ENCODE measurements at places on chromosomes 16 and 17.

- no peak for DNase-seq
Observed at GRCh38 chr16:75942936-75943335, 216.6 kb upstream of the CPHXL start.

GRCh38 chr16:72210555-72210954 is 38.6 kb upstream of the PMFBP1 start:
- DNase-seq: no peak

DNA sequence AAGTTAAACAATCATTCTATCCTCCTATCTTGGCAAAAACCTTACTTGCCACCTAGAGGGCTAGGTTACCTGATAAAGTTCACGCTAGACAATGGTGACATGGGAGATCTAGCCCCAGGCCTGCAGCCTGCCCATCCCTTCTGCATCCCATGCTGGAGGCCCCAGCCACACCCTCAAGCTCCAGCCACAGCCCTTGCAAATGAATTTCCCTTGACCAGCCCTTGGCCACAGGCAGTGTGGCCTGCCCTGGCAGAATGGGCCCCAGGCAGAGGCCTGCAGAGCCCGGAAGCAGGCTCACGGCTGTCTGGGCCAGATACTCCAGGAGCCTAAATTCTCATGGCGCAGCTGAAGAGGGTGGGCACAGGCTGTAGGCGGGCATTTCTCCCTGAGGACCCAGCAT is 14.9 kb downstream of the WNT3 start:
- DNase-seq: no peak

DNA sequence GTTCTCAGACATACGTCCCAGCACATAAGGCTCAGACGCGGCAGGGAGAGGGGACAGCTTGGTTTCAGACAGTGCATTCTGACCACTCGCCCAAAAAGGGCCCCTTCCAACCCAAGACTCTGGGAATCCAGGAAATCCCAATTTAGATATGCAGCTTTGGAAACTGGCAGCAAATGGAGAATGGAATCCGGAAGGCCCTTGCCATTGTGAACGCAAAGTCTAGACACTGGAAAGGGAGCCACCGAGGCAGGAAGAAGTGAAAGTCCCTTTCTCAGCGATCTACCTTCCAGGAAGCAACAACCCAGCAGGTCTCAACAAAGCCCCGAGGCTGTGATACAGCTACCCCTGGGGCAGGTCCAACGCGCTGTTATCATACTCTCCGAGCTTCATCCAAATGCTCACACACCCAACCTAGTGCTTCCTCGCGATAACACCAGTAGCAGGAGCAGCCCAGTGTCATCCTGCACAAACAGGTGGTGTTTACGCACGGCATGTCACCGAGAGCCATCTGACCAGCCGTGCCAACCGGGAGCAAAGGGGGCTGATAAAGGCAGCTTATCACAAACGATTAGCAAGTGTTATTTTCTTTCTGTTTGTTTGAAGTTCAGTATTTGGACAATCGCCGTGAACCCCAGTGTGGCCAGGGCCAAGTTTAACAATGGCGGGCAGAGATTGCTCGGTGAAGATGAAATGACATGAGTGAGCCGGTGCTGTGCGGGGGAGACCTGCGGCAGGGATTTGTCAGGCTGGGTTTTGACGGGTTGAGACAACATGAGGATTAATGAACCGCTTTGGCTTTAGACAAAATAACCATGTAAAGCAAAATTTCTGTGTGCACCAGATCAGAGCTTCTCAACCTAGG is 240.6 kb downstream of the FOXL1 start:
- no peak for DNase-seq

DNA sequence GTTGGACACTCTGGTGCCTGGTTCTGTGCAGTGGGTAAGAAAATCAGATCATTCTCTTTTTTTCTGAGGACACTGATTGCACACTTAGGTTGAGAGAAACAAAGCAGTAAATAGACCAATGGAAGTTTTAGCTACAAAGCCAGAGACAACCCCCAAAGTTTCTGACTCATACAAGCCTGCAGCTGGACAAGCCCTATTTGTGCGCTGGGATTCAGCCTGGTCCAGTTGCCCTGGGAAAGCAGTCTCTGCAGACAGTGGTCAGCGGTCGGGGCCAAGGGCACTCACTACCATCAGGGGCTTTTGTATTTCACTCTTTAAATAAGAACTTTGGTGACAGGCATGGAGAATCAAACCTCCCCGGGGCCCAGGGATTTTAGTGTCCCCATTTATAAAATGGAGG is 6.0 kb upstream of the RHBDL3 start:
- DNase-seq: no peak

DNA sequence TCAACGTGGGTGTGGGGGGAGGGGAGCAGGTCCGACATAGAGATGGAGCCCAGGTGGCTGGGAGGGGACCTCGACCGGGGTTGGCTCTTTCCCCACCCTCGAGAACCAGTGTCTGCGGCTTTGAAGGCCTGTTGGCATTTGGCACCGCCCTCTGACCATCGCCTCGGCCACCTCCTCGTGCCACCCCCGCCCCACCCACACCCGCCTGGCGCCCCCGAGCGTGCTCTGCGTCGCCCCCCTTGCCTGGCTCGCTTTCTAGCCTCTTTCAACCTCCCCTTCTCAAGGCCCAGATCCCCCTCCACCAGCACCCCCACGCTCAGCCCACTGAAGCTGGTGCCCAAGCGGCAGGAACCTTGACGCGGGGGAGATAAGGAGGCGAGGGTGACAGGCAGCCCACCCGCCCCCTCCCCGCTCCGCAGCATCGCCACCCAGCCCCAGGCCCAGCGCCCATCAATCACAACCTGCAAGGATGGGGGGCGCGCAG is 619 bp downstream of the CACNB1 start:
- no peak for DNase-seq

- no peak for DNase-seq
Observed at GRCh38 chr17:62794666-62794971, 13.5 kb downstream of the MARCHF10 start.

- no peak for DNase-seq
Observed at GRCh38 chr16:71242601-71243000, 12.1 kb upstream of the HYDIN start.

DNA sequence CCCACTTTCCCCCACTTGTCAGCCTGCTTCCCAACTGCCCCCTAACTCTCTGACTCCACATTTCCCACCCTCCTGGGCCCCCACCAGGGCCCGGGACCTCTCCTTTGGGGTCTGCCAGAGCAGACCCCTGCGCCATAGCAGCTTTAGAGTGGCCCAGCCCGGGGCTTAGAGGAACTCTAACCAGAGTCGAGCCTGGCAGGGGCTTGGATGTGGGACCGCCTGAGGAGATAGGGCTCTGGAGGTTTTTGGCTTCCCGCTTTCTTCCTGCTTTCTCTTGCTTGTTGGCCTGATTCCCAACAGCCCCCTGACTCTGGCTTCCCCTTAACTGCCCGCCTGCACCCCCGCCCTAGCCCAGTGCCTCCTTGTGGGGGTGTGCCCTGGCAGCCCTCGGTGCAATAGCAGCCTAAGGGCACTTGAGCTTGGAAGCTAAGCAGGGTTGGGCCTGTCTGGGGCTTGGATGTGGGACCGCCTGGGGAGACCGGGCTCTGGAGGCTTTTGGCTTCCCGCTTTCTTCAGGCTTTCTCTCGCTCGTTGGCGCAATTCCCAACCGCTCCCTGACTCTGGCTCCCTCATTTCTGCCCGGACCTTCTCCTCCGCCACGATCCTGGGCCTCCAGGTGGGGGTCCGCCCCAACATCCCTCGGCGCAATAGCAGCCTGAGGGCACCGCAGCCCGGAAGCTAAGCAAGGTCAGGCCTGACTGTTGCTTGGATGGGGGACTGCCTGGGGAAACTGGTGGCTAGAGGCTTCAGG is 2292.0 kb downstream of the TP53TG3F start:
- DNase-seq: no peak

- no peak for DNase-seq
Observed at GRCh38 chr17:69743091-69743490, 328.6 kb downstream of the MAP2K6 start.

Measured in CD4-positive, alpha-beta T cell treated with Interleukin-21 for 1 hour (primary cell).